CD4-positive, alpha-beta T cell treated with Interleukin-15 for 1 hour (primary cell): ENCODE measurements at places on chromosomes 7 and 10.

- no peak for DNase-seq
Observed at GRCh38 chr10:12195281-12195602, 449 bp downstream of the NUDT5 start.

DNA sequence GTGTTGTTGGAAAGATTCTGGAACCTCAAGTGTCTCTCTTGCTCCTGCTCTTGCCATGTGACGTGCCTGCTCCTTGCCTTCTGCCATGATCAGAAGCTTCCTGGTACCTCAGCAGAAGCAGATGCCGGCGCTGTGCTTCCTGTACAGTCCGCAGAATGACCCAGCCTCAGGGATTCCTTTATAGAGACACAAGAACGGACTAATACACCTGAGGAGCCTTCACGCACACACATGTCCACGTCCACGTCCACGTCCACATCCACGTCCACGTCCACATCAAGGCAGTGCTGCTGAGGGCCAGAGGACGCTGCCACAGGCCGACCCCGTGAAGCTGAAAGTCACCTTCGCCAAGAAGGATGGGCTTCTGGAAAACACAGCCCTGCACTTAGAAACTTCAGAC is 190.1 kb downstream of the MAD1L1 start:
- peak; percentile 8 for DNase-seq

- DNase-seq, result no peak
Observed at GRCh38 chr7:99000196-99000903, 122.0 kb downstream of the TRRAP start.

- DNase-seq, result no peak
Observed at GRCh38 chr10:77448226-77448625, 189.4 kb downstream of the KCNMA1 start.

DNA sequence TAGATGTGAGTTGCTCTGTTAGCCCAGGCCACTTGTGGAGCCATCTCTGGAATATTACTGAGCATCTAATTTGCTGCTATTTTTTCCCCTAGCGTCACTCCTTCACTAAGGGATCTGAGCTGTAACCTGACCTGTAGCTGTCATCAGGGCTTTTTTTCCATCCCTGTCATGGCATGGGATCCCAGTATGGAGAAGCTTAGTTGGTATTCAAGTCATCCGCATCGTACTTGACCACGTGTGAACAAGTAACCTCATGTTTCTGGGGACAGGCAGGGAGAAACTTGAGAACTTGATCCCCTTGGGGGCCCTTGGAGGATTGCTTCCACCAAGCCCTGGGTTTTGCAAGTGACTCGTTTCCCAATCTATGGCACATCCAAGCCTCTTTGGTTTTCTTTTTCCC is 474.4 kb upstream of the GALNT17 start:
- DNase-seq, result no peak

DNA sequence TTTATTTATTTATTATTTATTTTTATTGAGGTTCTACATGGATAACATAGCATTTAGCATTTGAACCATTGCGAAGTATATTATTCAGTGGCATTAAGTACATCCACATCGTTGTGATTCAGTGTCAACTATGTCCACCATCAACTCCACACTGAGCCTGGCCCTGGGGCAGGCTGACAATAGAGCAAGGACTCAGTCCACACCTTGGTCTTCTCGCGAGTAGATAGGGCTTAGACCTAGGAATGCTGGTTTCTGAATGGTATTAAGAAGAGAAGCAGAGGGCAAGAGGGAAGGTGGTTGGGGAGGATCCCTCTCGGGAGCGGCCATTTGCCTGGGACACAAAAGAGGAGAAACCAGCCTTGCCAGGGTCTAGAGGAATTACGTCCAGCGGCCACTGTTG is 599.2 kb upstream of the MGMT start:
- DNase-seq, result no peak

GRCh38 chr10:25639646-25640045 is 294.4 kb upstream of the MYO3A start:
- DNase-seq, result no peak

DNA sequence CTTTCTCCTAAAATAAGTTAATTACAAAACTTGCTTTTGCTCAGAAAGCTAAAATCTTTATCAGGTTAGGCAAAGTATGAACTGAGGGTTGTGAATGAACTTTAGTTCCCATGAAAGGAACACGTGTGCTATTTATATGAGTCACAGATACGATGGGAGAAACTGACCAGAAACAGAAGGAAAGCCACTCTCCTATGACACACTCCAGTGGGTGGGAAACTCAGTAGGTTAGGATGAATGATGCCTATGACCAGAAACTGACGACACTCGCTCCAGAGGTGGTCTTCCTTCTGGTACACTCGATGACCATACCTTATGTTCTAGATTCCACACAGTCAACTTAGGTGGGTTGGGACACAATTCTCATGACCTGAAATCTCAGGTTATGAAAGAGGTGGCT is 215.7 kb upstream of the INHBA start:
- DNase-seq, result no peak

GRCh38 chr7:157010588-157011332 is at the start of gene MNX1:
MNX1 (minus strand) TSS chr7:157010663; CDS start chr7:157010350, 313 bp downstream.
- peak; percentile 25 for DNase-seq

DNA sequence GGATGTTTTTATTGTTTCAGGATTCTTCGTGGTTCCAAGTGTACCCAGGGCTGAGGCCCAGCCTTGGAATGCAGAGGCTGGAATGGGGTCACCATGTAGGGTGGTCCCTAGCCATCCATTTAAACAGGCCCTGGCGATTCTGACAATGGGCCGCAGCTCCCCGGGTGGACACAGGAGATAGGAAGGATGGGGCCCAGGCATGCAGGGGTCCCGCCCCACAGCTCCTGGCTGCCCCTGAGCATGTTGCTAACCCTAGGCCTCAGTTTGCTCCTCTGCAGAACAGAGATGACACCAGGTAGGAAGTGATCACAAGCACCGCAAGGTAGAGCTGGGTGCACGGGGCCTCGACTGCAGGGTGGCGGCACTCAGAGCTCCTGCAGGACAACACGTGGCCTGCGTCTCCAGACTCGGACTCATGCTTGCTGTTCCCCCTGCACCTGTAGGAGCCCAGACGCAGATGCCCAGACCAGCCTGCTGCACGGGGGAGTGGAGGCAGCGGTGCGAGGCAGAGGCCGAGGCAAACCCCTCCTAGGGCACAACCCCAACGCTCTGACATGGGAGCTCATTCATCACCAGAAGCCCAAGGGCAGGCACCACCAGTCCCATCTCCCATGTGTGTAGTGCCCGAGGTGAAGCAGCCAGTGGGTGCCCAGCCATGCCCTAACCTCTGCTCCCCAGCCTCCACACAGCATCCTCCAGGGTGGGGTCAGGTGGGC is 25.5 kb downstream of the VIPR2 start:
- no peak for DNase-seq

DNA sequence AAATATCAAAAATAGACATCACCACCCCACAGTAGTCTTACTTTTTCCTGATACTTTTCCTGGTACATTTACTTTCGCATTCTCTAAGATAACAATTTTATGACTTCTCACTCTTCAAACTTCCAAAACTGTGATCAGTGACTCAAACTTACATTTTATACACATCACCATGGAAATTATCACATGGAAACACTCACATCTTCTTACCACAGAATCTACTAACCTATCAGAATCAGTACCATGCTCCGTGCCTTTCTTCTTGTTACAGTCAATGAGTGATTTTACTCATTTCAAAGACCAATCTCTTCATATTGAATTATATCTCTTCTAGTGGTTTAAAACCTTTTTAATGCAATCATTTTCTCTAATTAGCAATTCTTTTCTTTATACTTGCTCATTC is 120.3 kb downstream of the PTEN start:
- DNase-seq, result no peak

GRCh38 chr10:110356628-110357245 is 52.0 kb upstream of the SMNDC1 start:
- peak; percentile 88 for DNase-seq

DNA sequence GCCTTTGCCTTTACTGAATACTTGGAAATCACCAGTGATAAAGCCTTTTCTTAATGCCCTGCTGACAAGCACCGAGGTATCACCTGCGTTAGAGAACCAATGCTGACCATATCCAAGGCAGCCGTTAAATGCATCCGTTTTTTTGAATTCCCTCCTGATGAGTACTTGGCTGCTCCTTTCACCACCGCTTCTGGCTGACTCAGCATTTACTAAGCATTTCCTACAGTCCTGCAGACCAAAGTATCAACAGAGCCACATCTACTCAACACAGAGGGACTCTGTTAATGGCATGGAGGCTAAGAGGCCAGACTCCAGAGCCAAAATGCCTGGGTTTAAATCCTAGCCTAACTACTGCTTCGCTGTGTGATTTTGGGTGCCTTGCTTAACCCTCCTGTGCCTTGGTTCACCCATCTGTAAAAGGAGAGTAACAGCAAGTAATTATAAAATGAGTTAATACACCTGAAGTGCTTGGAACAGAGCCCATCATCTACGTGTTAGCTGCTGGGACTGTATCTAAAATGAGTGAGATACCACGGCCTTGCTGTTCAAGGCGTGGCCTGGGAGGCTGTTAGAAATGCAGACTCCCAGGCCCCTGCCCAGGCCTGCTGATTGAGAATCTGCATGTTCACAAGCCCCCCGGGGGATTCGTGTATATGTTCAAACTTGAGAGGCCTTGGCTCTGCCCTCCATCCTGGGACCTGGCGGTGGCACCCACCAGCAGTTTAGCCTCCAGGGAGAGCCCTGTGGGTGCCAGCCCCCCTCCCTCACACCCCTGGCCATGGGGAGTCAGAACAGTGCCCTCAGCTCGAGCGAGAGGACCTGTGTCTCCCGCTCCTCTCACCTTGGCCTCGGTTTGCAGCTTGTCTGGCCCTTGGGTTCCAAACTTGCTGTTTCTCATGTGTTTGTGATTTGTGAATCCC is 30.8 kb upstream of the EFCAB10 start:
- DNase-seq, result no peak

DNA sequence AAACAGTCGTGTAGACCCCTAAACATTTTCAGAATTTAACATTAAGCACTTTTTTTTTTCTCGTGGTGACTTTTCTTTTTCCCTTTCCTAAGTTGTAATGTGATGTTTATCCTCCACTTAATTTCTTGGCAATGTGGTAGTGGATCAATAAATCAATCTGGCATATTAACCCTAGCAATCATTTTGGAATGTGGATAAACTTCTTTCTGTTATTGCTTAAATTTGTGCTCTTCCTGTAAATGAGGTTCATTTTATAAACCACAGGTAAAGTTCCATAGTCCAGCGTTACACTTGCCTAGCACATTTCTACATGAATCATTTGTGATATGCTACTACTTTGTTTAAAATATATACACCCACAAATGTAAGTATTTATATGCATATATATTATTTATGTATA is 247.4 kb upstream of the ETV1 start:
- DNase-seq, result no peak

GRCh38 chr7:37920305-37920848 is at the start of gene EPDR1:
EPDR1 (plus strand) TSS chr7:37920640; CDS start chr7:37920940, 300 bp downstream.
- DNase-seq, result peak; percentile 43

GRCh38 chr7:35424869-35425495 is 171.1 kb upstream of the TBX20 start:
- DNase-seq, result peak; percentile 30

DNA sequence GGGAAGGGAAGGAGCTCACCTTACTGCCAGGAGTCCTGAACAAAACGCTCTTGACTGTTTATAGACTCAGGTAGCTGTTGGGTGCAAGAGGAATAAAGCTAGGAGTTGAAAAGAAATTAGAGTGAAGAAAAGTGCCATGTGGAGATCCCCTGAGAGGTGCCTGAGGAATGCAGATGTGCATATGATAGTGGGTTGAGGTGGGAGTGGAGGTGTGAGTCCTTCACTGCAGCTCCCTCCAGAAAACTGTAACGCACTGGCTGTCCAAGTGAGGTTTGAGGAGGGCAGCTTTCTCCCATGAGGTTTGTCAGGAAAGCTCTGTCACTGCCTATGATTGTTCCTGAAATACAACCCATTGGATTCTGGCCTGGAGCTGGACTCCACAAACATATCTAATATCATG is 904.8 kb upstream of the POT1 start:
- DNase-seq, result no peak

GRCh38 chr7:104275900-104276299 is 52.5 kb upstream of the LHFPL3 start:
- no peak for DNase-seq

DNA sequence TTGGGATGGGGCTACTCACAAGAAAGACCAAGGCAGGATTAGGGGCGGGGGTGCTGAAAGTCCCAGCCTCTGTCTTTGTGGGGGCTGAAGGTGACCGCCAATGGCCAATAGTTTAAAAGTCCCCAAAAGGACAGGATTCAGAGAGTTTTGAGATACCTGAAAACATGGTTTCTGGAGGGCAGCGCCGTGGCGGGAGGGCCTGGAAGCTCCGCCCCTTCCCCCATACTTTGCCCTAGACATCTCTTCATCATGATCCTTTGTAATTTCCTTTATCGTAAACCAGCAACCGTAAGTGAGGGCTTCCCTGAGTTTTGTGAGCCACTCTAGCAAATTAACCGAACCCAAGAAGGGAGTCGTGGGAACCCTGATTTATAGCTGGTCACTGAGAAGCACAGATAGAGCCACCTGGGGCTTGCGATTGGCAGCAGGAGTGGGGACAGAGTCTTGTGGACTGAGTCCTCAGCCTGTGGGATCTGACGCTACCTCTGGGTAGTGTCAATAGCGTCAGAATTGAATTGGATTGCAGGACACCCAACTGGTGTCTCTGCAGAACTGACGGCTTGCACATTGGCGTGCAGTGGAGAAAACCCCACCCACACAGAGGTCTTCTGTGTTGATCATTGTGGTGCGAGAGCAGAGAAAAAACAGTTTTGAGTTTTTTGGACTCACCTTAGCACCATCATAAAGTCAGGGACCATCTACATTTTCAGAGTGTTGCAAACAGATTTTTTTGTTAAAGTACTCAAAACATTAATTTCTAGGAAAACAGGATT is 169.3 kb downstream of the USP6NL start:
- DNase-seq, result no peak

GRCh38 chr10:43680035-43680434 is 31.4 kb upstream of the ZNF32 start:
- no peak for DNase-seq

GRCh38 chr7:30420662-30421061 is 57.9 kb downstream of the NOD1 start:
- no peak for DNase-seq

DNA sequence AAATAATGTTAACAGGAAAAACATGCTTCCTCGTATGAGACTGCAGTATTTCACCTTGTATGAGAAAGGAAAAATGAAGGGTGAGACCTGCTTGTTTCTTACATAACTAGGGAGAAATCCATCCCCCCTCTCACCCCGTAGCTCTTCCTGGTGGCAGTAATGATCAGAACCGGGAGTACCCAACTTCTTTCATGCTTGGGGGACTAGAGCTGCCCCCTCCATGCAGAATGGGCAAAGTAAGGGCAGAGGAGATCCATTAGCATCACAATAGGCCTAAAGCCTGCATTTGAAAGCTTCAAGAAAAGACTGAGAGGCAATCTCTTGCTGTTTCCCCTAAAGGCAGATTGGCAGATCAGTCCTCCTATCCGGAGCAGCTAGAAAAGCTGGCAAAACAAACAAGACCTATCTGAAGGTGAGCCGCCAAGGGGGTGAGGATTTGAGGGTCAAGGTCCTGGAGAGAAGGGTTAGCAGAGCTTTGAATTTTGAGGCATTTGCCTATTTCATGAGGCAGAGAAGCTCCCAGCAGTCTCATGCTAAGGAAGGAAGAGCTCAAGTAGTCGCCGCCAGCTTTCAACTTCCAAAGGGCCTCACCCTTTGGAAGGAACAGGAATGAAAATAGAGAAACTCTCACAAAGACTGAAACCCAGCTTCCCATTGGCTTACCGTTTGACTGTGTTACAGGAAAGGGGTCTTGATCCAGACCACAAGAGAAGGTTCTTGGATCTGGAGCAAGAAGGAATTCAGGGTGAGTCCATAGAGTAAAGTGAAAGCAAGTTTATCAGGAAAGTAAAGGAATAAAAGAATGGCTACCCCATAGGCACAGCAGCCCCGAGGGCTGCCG is 36.2 kb downstream of the BAG3 start:
- no peak for DNase-seq

GRCh38 chr10:11810973-11811372 is 12.2 kb upstream of the PROSER2 start:
- no peak for DNase-seq
